ENCODE measurements at places on chromosomes 16 and 17.

- DNase-seq = no peak
These were observed 591.4 kb downstream of the TMEM114 start for GRCh38 chr16:7998789-7999453.

GRCh38 chr17:50564916-50565315, 4.4 kb downstream of the CACNA1G start:
- no peak for DNase-seq

GRCh38 chr17:47872019-47872650, 21.2 kb upstream of the SP6 start:
- DNase-seq = no peak

- DNase-seq = no peak
These were observed 5.8 kb upstream of the RFFL start for GRCh38 chr17:35069311-35069710.

DNA sequence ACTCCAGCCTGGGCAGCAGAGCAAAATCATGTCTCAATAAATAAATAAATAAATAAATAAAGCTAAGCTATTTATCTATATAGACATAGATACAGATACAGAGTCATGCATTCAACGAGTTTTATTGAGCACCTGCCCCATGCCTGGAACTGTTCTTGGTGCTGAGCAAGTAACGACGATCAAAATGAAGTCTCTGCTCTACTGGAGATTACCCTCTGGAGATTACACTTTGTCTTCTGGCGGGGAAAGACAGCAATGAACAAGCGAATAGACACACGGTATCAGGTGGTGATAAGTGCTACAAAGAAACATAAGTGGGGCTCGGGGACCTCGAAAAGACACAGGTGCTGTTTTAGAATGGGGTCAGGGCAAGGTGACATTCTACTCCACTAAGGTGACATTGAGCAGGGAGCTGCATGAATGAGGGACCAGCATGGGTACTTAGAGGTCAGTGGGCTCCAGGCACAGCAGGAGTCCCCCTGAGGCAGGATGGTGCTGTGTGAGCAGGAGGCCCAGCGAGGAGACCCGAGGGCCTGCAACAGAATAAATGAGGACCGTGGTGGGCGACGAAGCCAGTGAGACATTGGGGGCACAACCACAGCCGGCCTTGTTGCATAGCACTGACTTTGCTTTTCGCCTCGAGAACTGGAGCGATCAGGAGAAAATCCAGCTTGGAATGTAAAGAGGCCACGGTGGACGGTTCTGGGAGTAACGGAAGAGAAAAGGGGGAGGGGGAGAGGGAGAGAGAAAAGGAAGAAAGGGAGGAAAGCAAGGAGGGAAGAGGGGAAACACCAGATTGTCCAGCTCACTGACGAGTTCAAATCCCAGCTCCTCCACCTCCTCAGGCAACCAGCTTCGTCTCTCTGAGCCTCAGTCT, 42.4 kb upstream of the MEAK7 start:
- no peak for DNase-seq

GRCh38 chr17:18928628-18929125, 23.3 kb upstream of the SLC5A10 start:
- DNase-seq = no peak

DNA sequence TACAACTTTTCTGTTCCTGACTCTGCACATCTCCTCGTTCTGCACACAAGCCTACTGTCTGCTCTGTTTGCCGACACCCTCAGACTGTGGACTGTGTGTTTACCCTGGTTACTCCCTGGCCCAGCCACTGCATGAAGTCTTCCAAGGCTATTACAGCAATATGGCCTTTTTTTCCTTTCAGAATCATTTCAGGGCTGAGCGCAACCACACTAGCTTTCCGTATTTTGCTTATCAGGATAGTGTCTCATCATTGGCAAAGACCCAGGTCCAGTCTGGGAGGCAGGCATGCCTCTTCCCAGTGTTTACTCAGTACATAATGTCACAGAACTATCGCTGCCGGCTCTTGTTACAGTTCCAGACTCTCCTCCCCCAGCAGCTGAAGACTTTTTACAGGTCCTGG, 10.1 kb downstream of the DNAH9 start:
- DNase-seq = no peak

GRCh38 chr17:17693253-17694168, 12.3 kb downstream of the RAI1 start:
- no peak for DNase-seq
